Fibroblast of skin of right biceps (primary cell): ENCODE measurements at places on chromosomes 5 and 9.

DNA sequence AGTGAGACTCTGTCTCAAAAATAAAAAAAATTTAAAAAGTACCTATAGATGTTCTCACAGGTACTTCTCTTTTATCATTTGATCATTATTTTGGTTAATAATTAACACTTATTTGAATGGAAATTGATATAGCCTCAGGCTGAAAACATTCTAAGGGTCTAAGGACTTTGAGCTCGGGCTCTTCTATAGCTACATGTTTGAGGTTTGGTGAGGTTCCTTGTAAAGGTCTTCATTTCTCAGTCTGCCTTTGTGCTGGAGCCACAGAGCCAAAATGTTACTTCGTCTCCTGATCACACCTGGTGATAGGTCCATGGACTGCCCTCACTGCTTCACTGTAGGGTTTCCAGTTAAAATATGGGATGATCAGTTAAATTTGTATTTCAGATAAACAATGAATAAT is 22.6 kb downstream of the ARHGEF37 start:
- DNase-seq = no peak

DNA sequence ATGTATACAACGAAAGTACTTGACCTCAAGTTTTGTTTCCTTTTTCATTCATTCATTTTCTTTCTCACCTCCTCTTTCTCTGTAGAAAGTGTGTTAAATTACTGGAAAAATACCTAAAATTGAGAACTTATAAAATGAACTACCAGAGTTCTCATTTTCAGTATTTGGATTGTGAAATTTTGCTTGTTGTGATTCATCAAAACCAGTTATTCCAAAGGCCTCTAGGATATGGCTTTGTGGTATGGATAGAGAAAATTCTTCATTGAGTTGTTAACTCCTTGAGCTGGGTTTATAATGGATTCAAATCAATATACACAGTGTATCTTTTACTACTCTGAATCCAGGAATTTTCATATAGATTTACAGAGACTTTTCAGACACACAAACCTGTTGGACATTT is 287.6 kb downstream of the KDM4C start:
- no peak for DNase-seq

GRCh38 chr5:151694035-151694485 is 7.3 kb upstream of the SPARC start:
- no peak for DNase-seq

DNA sequence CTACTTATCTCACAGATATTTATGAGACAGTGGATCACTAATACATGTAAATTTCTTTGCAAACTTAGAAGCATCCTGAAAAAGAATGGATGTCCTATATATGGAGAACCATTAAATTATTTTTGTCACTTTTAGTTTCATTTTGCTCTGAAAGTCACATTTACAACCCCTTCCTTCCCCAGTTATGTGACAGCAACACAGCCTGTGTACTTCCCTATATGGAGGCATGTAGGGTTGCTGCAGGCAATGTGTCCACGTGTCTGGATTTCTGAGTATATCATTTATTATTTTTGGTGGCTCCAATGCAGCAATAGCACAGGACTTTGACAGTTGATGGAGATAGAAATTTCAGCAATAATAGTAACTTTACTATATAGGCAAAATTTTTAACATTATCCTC is 156.4 kb downstream of the ST8SIA4 start:
- no peak for DNase-seq

DNA sequence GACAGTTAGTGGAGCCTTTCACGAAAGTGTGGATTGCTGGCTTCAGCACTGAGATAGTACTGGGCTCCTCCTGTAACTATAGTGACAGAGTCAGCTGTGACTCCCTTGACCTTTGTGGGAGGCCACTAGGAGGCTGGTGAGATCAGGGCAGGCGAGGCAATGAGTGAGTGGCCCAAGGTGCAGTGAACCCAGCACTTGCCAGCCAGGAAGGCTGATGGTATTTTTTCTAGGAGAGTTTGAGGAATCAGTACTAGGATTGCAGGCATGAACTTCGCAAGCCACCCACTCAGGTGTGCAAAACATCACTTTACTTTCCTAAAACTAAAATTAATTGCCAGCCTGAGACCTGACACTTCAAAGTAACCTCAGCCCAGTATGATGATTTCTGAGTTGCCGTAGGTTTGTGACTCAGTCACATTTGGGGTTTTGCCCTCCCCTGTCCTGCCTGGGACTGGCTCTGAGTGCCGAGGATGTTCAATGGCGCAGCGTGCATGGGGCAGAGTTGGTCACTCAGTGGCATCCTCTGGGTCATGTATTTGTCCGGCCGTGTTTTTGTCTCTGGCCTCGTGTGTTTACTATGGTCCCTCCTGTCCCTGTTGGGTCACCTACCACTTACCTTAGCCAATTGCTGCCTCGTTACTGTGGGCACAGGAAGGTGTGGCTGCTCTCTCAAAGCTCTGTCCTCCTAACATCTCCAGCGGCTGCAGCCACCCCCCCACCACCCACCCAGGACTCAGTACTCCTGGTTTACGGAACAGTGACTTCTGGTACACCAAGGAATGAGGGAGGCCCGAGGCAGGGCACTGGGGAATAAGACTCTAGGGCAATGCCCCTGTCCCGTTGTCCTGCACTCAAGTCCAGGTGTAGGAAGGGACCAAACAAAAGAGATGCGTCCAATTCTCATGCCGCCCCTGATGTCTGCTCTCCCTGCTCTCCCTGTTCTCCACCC is 67.2 kb downstream of the IL31RA start:
- no peak for DNase-seq

- no peak for DNase-seq
Observed at GRCh38 chr5:84709075-84709474, 324.4 kb upstream of the EDIL3 start.

DNA sequence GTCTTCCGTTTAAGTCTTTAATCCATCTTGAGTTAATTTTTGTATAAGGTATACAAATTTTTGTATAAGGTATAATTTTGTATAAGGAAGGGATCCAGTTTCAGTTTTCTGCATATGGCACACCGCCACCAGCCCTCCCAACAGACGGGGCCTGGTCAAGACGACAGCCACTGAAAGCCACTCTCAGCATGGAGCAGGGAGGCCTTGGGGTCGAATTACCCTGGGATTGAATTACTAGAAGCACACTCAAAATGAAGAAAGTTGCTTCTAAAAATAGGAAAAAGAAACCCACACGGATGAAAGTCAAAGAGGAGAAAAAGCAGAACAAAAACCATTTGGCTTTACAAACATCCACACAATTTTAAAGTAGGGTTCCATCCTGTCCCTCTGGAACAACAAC is 586.2 kb upstream of the ADAMTS16 start:
- DNase-seq = no peak
